ENCODE measurements at places on chromosomes 4 and X.

GRCh38 chr4:147794787-147795413 lies 63.0 kb downstream of the ARHGAP10 start:
- DNase-seq: no peak

DNA sequence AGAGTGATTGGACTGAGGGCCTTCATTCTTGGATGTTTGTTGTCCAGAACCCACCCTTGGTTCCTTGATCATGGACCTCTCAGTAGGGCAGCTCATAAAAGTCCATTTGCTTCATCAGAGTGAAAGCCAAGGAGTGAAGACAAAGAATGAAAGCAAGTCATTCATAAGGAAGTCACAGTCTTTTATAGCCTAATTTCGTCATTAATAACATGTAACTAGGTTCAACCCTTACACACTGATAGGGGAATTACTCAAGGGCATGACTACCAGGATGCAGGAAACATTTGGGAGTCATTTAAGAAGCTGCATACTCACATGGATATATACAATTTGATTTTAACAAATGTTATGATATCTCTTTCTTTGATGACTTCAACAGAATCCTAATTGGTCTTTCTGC lies 95.2 kb downstream of the RPA4 start:
- no peak for DNase-seq

DNA sequence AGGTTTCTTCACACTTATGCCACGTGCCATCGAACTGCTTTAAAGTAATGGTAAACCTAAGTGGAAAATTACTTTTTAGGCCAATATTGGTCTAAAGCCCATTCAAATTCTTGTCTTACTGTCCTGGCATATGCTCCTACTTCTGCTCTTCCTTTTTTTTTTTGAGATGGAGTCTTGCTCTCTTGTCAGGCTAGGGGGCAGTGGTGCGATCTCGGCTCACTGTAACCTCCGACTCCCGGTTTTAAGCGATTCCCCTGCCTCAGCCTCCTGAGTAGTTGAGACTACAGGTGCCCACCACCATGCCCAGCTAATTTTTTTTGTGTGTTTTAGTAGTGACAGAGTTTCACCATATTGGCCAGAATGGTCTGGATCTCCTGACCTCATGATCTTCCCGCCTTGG lies 129.0 kb upstream of the TECRL start:
- no peak for DNase-seq

DNA sequence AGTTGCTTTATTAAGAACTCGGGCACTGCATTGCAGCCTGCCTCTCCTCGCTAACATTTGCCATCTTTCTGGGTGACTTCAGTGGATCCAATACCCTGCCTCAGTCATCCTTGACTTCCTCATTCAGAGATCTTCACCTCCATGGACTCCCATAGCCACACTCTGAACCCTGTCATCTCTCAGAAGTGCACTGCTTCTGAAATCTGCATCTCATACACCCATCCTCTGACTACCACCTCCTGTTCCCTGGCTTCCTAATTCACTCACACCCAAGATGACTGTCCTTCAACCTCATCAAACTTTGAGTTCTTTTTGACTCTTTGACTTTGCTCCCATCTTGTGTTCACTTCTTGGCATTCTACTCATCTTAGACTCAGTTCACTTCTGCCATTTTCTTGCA lies 25.3 kb upstream of the CYBB start:
- no peak for DNase-seq

GRCh38 chr4:180805101-180805500 lies 1438.1 kb upstream of the TENM3 start:
- DNase-seq: no peak

DNA sequence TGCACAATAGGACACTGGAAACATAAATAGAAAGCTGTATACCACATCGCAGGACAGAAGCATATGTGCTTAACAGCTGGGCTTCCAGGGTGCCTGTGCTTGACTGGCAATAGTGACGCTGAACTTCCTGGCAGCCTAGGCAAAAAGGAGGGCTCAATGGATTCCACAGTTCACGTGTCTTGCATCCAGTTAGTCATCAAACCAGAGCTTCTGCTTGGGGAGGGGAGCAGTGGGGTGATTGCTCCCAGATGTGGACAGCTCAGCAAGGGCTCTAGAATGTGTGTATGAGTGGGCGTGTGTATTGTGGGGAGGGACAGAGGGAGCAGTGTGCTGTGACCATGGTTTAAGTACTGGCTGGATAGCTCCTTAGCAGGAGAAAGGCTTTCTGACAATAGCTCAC lies 2.3 kb downstream of the PRRG3 start:
- no peak for DNase-seq

DNA sequence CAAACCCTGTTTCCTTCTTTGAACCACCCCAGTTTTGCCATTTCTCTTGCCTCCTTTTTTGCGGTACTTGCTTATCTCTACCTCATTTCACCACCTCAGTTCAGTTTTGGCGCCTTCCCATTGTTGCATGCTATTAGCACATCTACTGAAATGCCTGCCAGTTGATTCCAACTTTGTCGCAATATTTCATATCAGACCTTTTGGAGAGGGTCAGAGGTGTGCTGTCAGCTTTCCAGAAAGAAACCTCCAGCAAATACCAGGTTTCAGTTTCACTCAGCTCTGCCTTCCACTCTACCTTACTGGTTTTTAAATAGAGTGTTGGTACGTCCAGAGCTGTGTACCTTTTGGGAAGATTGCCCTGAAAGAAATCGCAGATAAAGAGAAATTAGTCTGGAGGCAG lies 91.9 kb upstream of the CPEB2 start:
- no peak for DNase-seq

Data from stimulated activated CD4-positive, alpha-beta T cell treated with anti-CD3 and anti-CD28 coated beads, TNF-alpha, amount 100 ng/mL, for 24 hours (primary cell).